ENCODE measurements at places on chromosomes 13 and 19.
A peak's percentile ranks its signal among the peaks of the same experiment; 100 is the strongest.

DNA sequence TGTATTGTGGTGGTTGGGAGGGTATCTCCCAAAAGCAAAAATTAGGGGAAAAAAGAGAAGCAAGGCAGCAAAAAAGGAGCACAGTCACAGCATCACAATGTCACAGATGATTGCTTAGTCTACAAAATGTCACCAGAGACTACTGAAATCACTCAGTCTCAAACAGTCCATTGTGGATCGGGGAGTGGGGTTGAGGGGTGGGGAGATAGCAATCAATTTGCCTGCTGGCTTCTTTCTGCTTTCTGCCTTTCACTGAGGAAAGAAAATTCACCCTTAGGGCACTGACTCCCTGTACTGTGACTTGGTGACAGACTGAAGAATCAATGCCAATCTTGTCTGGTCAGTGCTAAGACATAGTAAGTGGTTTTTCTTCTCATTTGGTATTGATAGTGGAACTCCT, 2127.1 kb upstream of the PCDH20 start:
- no peak for DNase-seq

- no peak for DNase-seq
These were observed 11.5 kb downstream of the MYH14 start for GRCh38 chr19:50214699-50215543.

DNA sequence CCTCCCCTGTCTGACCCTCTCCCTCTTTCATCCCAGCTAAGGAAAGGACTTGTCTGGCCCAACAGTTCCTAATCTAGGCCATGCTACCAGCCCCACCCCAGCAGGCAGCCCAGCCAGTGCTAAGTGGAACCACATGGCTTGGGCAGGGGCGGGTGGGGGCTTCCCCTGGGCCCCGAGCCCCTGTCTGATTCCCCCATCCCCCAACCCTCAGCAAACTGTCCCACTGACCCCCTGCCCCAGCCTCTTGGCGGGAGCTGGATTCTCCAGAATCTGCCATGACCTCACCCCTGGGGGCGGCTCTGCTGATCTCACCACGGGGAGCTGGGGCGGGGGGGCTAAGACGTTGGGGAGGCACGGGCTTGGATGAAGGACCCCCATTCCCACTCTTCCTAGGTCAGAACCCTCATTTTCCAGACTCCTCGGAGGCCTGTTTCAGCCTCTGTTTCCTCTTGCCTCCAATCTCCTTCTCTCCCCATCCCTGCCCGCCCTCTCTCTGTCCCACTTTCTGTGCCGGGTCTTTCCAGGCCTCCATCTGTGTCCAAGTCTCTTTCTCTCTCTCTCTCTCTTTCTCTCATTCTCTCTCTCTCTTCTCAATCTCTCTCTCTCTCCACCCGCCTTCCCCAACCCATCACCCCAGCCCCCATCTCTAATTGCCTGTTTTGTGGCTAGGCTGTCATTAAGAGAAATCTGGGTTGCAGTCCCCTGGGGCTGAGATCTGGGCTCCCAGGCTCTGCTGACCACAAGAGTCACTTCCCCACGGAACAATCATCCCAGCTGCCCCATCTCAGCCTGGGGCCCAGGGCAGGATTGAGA, 2.7 kb downstream of the COL5A3 start:
- no peak for DNase-seq

GRCh38 chr13:101013245-101013644, 338.6 kb upstream of the TMTC4 start:
- DNase-seq: no peak

GRCh38 chr13:44989941-44990340, 603 bp downstream of the GPALPP1 start:
- DNase-seq: no peak

DNA sequence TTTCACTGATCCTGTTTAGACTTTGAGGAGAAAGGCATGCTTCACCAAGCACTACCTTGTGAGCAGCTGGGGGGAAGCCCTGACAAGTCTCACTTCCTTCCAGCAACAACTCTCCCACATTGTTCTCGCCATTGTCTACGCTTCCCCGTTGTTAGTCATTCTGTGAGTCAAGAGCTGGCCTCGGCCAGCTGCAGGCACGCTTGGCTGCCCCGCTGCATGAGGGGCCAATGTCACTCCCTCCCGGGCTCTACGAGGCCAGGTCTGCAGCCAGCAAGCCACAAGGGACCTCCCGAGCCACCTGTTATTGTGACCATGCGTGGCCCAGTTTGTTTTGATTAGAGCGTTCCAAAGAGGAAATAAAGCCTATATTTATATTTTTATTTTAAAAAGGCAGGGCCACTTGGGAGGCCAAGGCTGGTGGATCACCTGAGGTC, 220.9 kb downstream of the FOXO1 start:
- no peak for DNase-seq

GRCh38 chr13:31201341-31202031, 1.7 kb downstream of the B3GLCT start:
- DNase-seq: no peak

- DNase-seq: no peak
These were observed 42.5 kb upstream of the LDLR start for GRCh38 chr19:11046605-11047354.

GRCh38 chr19:1066251-1066747, 668 bp upstream of the ARHGAP45 start:
- DNase-seq: no peak

DNA sequence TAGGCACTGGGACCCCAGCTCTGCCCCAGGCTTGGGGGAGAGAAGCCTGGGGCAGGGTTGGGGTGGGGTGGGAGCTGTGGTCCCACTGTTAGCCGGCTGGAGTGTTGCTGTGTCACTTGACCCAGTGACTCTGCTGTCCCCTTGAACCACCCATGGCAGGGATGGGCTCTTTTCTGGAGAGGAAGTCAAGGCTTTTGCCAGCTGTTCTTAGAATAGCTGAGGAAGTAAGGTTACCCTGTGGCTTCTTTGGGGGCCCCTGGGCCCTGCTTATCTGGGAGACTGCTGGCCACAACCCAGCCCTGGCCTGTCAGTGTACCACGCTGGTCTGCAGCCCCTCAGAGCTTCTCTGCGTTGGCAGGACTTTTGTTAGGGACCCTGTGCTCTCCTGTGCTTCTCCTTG, 9.1 kb downstream of the PNPLA6 start:
- DNase-seq: no peak

DNA sequence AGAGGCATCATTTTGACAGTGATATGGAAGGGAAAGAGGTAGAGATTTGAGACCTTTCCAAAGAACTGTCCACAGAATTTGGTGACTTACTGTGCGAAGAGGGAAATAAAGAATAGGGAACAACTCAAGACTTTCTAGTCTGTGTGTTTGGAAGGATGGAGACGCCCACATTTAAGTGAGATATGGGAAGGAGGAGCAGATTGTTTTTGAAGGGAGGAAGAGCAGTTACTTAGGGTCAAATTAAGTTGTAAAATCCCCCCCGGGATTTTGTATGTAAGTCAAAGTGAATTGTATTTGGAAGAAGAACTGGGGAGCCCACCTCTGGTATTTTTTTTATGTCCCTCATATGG, 1.2 kb downstream of the USPL1 start:
- DNase-seq: no peak

DNA sequence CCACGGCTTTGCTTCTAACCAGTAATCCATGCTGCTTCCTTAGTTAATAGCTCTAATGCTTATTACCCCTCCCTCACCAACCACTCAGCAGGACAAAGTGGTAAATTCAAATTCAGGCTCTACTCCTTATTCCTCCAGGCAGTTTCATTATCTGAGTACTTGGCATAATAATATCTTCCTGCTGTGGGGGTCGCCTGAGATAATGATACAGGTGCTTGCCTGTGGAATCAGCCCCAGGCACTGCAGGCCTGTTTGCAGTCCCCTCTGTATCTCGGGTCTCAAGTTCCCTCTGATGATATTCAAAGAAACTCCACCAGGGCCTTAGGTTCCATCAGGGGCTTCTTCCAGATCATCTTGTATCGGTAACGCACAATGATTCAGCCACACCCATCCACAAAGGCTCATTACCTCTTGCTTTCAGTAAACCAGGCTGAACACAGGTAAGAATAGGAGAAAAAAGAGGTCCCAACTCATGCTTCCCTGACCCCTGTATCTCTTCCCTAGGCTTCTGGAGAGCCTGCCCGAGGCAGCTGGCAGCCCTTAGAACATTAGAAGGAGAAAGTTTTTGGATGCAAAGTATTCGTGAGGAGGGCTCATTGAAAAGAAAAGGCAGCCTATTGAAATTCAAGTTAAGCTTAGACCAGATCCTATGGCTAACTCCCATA, 14.3 kb upstream of the FOXO1 start:
- DNase-seq: no peak

GRCh38 chr19:40466985-40467734, at the start of gene SPTBN4:
Gene SPTBN4 (plus strand): TSS chr19:40467001. CDS start chr19:40472622, 5,621 bp downstream.
- DNase-seq: no peak

DNA sequence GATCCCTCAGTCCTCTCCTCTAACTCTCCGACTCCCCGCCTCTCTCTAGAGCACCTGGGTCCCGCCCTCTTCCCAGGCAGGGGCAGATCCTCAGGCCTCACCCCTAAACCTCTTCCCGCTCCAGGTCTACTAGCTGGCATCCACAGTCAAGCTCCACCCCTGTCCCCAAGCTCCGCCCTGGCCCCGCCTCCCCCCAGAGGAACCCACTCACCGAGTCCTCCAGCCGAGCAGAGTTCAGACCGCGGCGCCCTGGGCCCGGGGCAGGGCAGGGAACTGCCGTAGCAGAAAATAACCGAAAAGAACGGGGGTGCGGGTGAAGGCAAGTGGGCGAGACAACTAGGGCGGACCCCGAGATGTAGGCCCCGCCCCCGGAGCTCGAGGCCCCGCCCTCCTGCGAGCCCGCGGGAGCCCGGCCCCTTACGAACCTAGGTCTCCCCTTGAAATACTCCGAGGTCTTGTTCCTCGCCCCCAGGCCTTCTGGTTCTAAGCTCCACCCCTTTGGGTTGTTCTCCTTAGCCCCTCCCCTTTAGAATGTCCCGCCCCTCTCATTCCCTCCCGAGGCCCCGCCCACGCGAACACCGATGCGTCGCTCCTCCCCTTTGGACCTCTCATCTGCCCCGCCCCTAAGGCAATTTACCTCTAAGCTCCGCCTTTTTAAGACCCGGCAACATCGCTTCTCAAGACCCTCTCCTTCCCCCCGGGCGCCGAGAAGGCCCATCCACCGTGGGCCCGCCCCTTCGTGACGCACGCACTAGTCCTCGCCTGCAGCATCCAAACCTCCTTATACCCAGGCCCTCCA, at the start of gene GGN:
GGN (minus strand) TSS at position 485 of the 799 bp plus-strand sequence. CDS start 773 bp downstream, outside the sequence.
- peak; percentile 71 for DNase-seq

DNA sequence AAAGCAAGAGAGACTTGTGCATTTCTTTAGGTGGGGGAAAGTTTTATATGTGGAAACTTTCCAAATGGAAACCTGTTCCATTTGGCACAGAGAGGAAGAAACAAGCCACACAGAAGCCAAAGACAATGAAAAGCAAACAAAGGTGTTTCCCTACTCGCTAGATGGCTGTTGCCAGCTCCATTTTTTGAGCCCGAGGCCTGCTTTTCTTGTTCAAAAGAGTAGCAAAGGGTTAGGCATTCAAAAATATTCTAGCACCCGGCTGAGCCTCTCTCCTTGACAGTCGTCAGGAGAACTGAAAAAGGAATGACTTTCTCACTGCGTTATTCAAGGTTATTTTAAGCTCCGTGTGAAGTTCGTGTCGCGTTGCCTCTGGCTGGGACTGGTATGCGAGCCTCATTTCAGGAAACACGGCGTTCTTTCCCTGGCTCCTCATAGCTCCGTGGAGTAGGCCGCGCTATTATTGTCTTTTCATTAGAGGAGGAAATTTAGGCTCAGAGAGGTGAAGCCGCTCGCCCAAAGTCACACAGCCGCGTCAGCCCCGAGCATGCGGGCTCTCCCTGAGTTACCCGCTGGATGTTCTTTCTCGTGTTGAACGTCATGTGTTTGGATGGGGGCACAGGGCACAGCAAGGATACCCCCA, 7.6 kb downstream of the TRPM4 start:
- DNase-seq: no peak

DNA sequence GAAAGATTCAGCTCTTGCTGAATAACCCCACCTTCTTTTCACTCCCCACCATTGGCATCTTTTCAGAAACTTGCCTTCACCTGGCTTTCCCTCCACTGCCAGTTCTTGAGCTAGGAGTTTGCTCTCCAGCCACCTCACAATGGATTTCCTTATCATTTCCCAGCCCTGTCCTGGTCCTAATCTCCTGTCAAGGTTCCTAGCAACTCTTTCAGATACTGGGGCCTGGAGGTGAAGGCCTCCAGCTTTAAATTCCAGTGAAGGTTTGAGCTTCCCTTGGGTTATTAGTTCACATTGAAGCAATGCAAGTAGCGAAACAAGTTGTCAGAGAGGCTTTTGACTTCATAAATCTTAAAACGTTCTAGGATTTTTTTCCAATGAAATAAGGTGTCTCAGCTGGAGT, 320.8 kb upstream of the MAB21L1 start:
- DNase-seq: no peak

DNA sequence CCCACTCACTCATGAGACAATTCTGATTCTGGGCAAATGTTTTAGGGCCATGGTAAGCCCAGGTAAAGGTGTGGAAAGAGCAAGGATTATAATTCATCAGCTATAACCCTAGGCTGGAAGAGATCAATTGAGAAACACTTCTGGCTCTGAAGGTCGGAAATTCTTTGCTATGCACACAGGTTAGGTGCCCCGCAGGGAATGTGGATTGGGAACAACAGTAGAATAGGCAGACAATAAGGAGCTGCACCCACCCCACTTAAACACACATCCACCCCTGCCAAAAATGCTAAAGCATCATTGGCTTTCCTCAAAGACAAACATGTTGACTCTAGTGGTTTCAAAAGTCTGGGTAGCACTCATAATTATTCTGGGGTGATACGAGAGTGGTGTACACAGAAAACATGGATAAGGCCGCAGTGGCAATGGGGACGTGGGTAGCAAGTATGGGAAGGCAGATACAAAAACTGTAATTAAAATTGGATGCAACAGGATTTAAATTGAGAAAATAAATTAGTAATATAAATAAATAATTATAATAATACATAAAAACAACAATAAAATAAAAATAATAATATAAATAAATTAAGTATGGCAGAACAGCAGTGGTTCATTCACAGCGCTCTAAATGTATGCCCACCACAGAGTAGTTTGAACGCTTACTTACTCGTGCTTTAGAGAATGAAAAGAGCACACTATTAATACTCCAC, 8.6 kb downstream of the EFNB2 start:
- DNase-seq: no peak

GRCh38 chr19:17455308-17456123, 5.2 kb downstream of the NXNL1 start:
- no peak for DNase-seq

- DNase-seq: no peak
These were observed at the start of gene HIF3A for GRCh38 chr19:46296722-46297461. Gene HIF3A (plus strand): TSS chr19:46297042. CDS start chr19:46297077, 35 bp downstream.

DNA sequence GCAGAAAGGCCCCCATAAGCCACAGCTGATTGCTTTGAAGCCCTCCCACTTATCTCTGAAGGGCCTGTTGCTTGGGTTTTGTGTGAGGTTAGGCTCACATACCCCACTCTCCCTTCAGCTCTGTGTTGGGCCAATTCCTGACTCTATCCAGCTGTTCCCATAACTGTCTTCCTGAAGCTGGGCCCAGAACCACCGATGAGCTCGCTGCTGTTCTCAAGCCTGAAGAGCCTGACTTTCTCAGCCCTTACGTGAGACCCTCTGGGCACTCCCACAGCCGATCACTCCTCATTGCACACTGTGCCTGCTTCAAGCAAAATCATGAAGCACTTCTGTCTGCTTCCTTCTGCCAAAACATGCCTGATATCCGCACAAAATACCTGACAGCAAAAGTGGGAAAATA, 124.1 kb downstream of the CRYL1 start:
- DNase-seq: no peak

GRCh38 chr13:60411983-60412382, 15.0 kb downstream of the TDRD3 start:
- no peak for DNase-seq

Data from T follicular helper cell (primary cell).